ENCODE measurements at places on chromosomes 16 and 17.

GRCh38 chr16:74842413-74842812 lies 67.8 kb upstream of the FA2H start:
- DNase-seq: no peak

DNA sequence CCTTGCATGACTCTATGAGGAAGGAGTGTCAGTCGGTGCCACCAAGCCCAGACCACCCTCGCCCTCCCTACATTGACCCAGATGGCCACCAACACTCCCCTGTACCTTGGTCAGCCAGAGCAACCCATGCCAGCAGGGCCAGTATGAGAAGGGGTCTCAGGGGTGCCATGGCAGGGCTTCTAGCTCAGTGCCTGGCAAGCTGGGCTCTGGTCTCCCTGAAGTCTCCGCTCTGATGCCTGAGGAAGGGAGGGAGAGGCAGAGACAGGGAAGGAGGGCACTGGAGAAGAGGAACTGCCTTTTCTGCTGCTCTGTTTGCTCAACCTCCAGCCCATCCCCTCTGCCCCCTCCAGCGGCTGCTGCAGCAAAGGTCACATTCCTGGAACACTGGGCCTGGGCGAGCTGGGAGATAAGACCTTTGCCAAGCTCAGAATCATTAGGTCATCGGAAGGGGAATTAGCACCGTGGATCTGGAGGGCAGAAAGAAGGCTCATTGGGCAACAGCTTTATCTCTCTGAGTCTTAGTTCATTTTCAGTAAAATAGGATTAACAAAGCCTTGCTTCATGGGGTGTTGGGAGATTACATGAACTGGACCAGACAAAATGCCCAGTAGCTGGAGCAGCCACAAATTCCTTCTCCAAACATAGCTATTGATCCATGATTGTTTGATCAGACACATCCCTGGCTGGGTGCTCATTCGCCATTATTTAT lies at the start of gene VTN:
TSS of gene VTN (minus strand) at position 273 of the 709 bp plus-strand sequence. CDS start at position 169, 104 bp downstream.
- DNase-seq: no peak

GRCh38 chr16:88017587-88018101 lies 66.4 kb downstream of the BANP start:
- no peak for DNase-seq

DNA sequence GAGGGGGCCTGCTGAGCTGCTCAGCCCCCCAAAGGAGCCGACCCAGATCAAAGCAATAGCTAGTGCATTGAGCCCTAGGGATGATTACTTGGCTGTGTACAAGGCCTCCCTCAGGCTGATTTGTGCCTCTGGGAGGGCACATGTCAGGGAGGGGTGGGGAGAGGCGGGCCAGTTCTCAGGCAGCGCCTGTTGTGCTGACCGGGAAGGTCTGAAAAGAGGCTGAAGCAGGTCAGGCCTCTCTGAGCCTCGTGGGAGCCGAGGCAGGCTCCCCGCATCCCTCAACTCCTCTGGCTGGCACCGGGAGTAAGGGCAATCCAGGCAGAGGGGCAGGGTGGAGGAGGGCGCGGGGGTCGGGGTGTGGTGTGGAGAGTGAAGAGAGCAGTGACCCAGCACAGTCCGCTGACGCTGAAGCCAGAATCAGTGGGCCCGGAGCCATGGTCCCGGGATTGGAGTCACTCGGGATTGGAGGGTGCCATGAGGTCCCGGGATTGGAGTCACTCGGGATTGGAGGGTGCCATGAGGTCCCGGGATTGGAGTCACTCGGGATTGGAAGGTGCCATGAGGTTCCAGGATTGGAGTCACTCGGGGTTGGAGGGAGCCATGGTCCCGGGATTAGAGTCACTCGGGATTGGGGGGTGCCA lies 3.0 kb downstream of the DCXR start:
- DNase-seq: no peak
